Tongue (tissue), 3 donors: ENCODE measurements at places on chromosomes 3 and 15.

DNA sequence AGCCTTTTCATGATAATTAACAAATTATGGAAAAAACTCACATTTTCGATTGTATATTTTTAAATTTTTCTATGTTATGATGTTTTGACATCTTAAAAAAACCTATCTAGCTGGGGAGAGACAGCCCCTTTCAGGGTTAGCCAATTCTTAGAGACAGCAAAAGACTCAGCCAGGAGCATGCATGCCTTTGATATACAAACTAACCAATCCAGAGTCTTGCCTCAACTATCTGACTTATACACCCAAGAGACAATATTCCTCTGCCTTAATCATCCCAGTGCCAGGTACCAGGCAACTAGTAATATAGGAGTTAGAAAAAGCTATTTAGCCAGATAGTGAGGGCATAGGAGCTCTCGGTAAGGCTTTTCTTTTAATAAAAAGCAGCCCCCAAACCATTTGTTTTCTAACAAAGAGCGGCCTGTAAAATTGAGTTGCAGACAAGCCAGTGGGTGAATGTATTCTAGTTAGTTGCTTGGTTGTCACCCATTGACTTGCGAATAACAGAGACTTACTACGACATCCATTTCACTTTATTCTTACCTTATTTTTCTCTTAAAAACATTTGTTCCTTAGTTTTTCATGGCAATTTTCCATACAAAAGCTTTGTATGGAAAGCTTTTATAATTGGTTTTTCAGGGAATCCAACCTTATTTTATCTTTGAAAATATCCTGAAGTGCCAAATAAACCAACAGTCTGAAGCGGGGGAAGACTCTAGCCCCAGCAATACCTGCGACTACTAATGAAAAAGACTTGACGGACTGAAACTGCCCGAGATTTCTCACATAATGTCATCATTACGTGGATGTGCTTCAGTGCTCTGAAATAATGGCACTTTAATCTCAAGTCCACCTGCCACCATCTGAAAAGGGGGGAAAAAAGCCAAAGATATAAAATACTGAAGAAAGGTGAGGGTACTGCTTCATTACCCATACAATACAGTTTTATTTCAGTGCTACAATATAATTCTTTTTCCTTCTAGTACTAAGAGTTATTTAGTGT is 64.6 kb upstream of the ATP2C1 start:
- DNase-seq, result no peak

DNA sequence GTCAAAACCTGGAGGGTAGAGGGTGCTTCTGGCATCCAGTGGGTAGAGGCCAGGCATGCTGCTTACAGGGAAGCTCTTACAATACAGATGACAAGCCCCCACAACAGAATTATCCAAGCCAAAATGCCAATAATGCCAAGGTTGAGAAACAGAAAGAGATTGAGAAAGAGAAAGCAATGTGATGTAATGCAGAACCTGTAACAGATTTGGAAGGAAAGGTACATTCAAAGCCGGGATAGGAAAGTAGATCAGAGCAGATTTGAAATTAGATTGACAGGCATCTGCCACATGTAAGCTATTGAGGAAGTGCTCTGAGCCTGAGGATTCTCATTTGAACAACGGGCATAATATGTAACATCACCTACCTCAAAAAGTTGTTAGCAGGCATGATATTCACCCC is 157.9 kb downstream of the FHIT start:
- no peak for DNase-seq

GRCh38 chr15:27850050-27850449 is 249.1 kb downstream of the OCA2 start:
- DNase-seq, result no peak

- DNase-seq, result peak; percentile 50
Measured at GRCh38 chr15:92197746-92198145, 195.9 kb upstream of the ST8SIA2 start.

GRCh38 chr3:194838236-194838635 is 152.6 kb downstream of the FAM43A start:
- DNase-seq, result no peak

GRCh38 chr15:52013151-52013791 is 5.7 kb upstream of the MAPK6 start:
- no peak for DNase-seq

GRCh38 chr3:127262533-127262932 is 25.3 kb downstream of the PRR20G start:
- DNase-seq, result no peak

DNA sequence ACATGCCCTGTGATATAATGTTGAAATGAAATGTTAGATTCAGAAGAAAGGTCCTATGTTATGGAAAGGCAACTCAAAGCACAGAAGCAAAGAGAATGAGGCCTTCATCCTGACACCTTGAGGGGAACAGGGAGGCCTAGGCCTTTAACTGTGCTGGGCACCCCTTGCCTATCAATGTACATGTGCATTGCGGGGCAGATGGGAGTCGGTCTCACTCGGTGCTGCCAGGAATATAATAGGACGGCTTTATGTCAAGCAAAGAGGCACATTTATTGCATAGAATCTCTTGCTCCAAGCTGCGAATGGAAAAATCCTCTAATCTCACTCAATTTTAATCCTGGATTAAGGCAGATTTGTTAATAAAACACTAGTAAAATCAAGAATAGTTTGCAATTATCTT is 301.0 kb upstream of the SOX14 start:
- DNase-seq, result no peak
